ENCODE measurements at places on chromosomes 5 and 9.

DNA sequence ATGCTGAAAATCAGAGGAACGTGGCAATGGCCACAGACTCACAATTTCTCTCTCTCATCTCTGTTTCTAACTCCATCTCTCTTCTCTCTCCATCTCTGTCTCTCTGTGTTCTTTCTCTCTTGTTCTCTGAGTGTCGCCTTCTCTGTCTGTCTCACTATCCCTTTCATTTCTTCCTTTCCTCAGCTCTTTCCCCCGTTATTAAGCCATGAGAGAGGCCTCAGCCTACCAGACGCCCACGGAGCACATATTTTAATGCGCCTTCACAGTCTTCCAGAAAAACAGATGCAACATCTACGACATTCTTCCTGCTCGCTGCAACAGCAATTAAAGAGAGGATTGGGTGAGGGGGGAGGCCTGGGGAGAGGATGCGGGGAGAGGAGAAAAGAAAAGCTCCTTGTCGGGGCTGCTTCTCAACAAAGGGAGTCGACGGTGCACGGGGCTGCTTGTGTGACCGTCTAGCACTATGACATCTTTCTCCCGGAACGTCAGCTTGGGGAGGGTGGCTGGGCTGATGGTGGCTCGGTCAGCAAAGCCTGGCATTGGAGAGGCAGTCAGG, 37.7 kb upstream of the NEURL1B start:
- DNase-seq: peak; percentile 40

DNA sequence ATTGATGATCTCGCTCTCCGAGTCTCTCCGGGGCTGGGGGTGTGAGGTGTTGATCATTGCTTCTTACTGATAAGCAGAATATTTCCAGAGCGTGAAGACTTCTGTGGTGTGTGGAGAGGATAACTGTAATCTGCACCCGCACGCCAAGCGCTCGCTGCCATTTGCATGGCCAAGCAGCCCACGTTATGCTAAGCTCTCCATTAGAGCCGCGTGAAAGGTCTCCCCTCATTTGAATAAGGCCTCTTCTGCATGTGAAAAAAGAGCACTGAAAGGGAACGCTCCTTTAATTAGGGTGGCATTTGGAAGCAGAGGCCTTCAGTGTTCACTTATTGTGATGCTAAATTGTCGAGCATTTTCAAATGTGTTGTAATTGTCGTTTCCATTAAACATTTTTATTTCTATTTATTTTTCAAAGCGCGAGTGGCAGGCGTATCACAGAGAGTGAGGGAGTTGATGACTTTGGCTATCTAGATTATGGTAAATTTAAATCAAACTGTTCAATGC, 163.6 kb upstream of the IRX2 start:
- DNase-seq: no peak

DNA sequence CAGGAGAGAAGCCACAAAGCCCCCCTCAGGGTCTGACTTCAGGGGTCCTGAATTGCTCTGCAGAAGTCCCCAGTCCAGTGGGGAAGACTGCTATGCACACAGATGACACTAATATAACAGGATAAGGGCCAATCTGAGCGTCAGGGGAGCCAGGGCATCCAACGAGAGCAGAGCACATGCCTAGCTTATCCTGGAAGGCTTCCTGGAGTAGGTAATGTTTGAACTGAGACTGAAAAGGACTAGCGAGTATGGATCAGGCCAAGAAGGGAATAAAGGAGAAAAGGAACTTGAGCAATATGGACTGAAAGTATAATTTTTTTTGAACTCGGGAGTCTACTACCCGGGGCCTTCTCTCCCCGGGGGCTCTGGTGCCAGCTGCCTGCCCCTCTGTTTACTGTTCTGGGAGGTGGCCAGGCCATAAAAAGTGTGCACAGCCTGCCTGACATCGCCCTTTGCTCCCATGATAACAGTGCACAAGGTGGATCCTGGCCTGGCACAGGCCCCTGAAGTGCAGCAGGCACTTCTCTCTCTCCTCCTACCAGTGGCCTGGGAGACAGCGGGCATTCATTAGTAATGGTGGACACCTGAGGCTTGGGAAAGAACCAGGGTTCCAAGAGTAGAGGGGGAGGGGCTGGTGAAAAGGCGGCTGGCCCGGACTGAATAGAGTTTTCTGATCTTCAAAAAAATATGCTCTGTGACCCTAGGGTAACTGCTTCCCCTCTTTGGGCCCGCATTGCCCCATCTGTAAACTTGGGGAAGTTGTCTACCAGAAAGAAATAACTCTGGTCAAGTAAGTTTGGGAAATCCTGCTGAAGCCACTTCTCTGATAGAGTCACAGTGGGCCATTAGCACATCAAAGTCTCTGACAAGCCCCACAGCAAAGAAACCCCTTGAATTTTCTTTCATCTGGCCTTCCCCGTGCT, 4.6 kb upstream of the SLC6A7 start:
- DNase-seq: no peak

- DNase-seq: no peak
These were observed 32.2 kb upstream of the ENHO start for GRCh38 chr9:34555002-34555348.

GRCh38 chr5:50807661-50808060, 141.2 kb downstream of the PARP8 start:
- DNase-seq: no peak

All from AG10803 (cell line).